ENCODE measurements at places on chromosomes 12 and 14.
A peak's percentile ranks its signal among the peaks of the same experiment; 100 is the strongest.

- DNase-seq, result no peak
- no peaks in the 10 kb centered on the region for H3K27me3 ChIP-seq
- no peaks in the 10 kb centered on the region for H3K4me1 ChIP-seq
These were observed 7.6 kb upstream of the LGR5 start for GRCh38 chr12:71431991-71432390.

GRCh38 chr14:37157987-37158386 lies 14.4 kb downstream of the SLC25A21 start:
- H3K36me3 ChIP-seq, result no peaks in the 10 kb centered on the region
- no peak overlapping the region for H3K27ac ChIP-seq

- peaks cover 51% of the 10 kb centered on the region for H3K27me3 ChIP-seq
- peak overlapping the region; percentile 61 for H3K27ac ChIP-seq
- H3K36me3 ChIP-seq, result peaks cover 15% of the 10 kb centered on the region
- peak overlapping the region; percentile 35 for H3K4me3 ChIP-seq
These were observed 14.3 kb downstream of the TBX3 start for GRCh38 chr12:114669401-114670290.

DNA sequence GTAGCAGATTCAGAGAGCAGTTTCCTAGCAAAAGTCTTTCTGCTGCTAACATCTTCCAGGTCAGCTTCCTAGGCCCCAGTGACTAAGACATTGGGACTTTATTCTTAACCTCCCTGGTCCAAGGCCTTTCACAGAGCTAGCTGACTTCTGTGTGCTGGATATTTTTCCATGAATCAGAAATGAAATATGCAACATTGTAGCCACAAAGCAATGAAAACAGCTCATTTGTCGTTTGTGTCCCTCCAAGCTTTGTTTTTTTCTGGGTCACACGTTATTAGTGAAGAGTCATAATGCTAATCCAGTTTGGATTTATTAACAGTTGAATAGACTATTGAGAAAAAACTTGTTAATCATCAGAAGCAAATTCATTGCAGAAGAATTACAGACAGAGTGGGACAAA lies 82.4 kb downstream of the ARF6 start:
- H3K4me1 ChIP-seq, result peaks cover 20% of the 10 kb centered on the region
- no peak overlapping the region for H3K27ac ChIP-seq
- no peaks in the 10 kb centered on the region for H3K27me3 ChIP-seq
- DNase-seq, result no peak
- no peak overlapping the region for H3K4me3 ChIP-seq

DNA sequence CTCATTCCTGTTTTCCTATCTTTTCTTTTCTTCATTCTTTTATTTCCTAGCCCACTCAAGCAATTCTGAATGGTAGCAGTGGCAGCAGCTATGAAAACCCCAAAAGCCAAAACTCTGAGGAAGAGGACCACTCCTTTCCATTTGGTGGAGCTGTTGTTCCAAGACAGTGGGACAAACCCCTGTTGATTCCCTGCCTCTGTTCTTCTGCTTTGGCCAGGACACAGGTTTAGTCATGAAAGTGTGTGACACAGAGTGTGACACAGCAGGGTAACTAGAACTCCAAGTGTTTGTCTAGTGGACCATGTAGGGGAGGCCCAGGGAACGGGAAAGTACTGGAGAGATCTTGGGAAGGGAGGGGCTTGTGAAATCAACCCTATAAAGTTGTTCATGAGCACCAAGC lies 71.1 kb downstream of the PTCSC3 start:
- no peak overlapping the region for H3K27ac ChIP-seq
- no peak overlapping the region for H3K4me3 ChIP-seq

DNA sequence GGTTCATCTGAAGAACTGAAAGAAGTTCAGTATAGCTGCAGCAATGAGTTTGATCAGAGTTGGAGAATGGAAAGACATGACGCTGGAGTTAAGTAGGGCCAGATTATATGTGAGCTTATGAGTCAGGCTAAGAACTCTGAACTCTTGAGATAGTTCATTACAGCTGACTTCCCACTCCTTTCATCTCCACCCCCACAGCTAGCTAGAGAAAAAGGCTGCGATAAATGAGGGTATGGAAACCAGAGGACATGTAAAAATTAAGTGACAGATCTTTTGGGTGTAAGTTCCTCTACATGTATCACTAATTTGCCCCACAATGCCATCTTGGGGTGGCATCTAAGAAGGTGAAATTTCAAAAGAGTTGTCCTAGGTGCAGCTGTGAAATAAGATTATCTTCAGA lies 28.6 kb downstream of the PYM1 start:
- no peaks in the 10 kb centered on the region for H3K27me3 ChIP-seq
- no peak overlapping the region for H3K4me3 ChIP-seq
- DNase-seq, result peak; percentile 58
- H3K36me3 ChIP-seq, result peaks cover 3% of the 10 kb centered on the region
- no peaks in the 10 kb centered on the region for H3K4me1 ChIP-seq

- H3K36me3 ChIP-seq, result no peaks in the 10 kb centered on the region
- H3K27me3 ChIP-seq, result no peaks in the 10 kb centered on the region
- H3K4me3 ChIP-seq, result no peak overlapping the region
- H3K4me1 ChIP-seq, result no peaks in the 10 kb centered on the region
- no peak for DNase-seq
- H3K27ac ChIP-seq, result no peak overlapping the region
These were observed 86.1 kb downstream of the CACNA1C start for GRCh38 chr12:2138871-2139308.

DNA sequence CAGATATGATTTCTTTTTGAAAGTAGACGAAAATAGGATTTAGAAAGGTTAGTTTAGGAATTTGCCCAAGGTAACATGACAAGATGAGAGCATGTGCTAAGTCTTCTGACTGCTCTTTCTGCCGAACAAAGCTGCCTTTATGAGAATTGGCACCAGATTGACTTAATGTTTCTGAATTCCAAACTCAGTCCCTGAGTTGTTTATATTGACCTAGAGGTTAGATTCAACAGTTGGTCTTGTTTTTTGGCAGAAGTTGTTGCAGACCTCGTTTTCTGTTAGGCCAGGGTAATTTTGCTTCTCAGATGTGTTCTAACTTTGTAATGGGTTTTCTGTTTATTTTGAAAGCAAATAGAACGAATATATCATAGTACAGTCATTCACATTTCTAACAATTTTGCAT lies 61.5 kb upstream of the LRTM2 start:
- no peaks in the 10 kb centered on the region for H3K27me3 ChIP-seq
- no peak overlapping the region for H3K27ac ChIP-seq
- no peak for DNase-seq
- peaks cover 4% of the 10 kb centered on the region for H3K36me3 ChIP-seq

GRCh38 chr12:67327466-67327865 lies 58.3 kb downstream of the CAND1 start:
- no peaks in the 10 kb centered on the region for H3K27me3 ChIP-seq
- no peaks in the 10 kb centered on the region for H3K36me3 ChIP-seq
- H3K27ac ChIP-seq, result no peak overlapping the region
- H3K4me3 ChIP-seq, result no peak overlapping the region
- H3K4me1 ChIP-seq, result no peaks in the 10 kb centered on the region

GRCh38 chr14:32038876-32039275 lies 38.2 kb upstream of the ARHGAP5 start:
- no peak overlapping the region for H3K27ac ChIP-seq
- no peaks in the 10 kb centered on the region for H3K27me3 ChIP-seq
- no peak overlapping the region for H3K4me3 ChIP-seq
- H3K36me3 ChIP-seq, result no peaks in the 10 kb centered on the region
- peaks cover 5% of the 10 kb centered on the region for H3K4me1 ChIP-seq

GRCh38 chr12:56684745-56685359 lies 3.2 kb downstream of the PTGES3 start:
- peaks cover 16% of the 10 kb centered on the region for H3K4me1 ChIP-seq
- H3K27me3 ChIP-seq, result no peaks in the 10 kb centered on the region
- H3K36me3 ChIP-seq, result no peaks in the 10 kb centered on the region
- H3K4me3 ChIP-seq, result no peak overlapping the region
- H3K27ac ChIP-seq, result peak overlapping the region; percentile 10
